Common myeloid progenitor, CD34-positive (primary cell): ENCODE measurements at places on chromosomes 16 and 17.

- DNase-seq, result no peak
Measured at GRCh38 chr17:71777048-71777640, 343.7 kb upstream of the SOX9 start.

GRCh38 chr17:74344658-74345057 is 17.0 kb downstream of the BTBD17 start:
- no peak for DNase-seq

- DNase-seq, result no peak
Measured at GRCh38 chr17:50609380-50610074, 25.2 kb upstream of the ABCC3 start.

- DNase-seq, result peak; percentile 42
Measured at GRCh38 chr16:1651974-1652312, 26.1 kb upstream of the JPT2 start.

DNA sequence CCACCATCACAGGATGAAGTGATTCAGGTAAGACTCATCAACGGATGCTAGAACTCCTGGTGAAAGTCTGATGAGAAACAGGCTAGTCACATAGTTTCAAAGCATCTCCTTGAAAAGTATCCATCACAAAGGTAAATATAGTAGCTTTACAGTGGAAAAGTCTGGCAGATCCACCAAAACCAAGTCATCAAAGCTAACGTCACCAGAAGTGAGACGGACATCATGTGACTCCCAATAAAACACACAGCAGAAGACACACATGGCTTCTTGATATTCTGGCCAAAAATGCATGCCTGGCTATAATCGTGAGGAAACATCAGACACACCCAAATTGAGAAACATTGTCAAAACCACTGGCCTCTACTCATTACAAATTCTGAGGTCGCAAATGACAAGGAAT is 17.9 kb upstream of the TRPV3 start:
- no peak for DNase-seq

DNA sequence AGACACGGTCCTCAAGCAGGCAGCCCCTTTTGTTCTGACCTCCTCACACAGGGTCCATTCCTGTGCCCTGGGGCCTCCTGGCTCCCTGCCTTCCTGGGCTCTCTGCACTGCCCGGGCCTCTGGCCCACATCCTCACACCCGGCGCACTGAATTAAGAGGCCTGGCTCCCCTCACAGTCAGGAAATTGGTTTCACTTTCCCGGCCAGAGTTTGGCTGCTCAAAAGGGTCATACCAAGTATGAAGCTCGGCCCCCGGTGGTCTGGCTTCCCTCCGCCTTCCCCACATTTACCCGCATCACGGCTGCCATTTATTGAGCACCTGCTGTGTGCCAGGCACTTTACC is 220.0 kb downstream of the NTN1 start:
- DNase-seq, result peak; percentile 21

- DNase-seq, result no peak
Measured at GRCh38 chr16:83808573-83809014, 816 bp downstream of the HSBP1 start.

- no peak for DNase-seq
Measured at GRCh38 chr16:77684181-77684526, 38.2 kb upstream of the NUDT7 start.

- DNase-seq, result no peak
Measured at GRCh38 chr16:68894714-68895113, 51.4 kb downstream of the TANGO6 start.

GRCh38 chr16:81181013-81181720 is 57.3 kb upstream of the BCO1 start:
- no peak for DNase-seq

DNA sequence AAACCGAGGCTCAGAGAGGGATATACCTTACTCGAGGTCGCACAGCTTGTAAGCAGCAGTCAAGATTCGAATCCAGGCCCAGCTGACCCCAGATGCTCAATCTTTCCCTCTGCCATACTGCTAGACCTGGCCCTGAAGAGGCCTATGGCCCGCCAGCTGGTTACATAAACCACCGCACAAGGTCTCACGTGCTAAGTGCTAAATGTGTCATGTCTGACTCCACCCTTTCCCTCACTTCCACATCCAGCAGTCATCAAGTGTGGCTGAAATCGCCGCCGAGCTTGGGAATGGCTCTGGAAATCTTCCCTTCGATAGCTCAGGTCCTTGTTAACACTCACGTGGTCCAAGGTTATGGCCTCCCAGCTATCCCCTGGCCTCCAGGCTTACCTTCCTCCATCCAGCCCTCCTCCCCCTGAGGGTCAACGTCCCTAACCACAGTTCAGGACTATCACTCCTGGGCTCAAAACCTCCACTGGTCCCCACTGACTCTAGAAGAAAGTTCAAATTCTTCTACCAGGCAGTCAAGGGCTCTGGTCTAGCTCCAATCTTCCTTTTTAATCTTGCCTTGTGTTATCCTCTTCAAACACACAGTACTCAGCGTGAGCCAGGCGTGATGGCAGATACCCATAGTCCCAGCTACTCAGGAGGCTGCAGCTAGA is 3.5 kb downstream of the ZBTB4 start:
- no peak for DNase-seq

GRCh38 chr17:68321556-68321954 is 30.3 kb downstream of the ARSG start:
- no peak for DNase-seq

DNA sequence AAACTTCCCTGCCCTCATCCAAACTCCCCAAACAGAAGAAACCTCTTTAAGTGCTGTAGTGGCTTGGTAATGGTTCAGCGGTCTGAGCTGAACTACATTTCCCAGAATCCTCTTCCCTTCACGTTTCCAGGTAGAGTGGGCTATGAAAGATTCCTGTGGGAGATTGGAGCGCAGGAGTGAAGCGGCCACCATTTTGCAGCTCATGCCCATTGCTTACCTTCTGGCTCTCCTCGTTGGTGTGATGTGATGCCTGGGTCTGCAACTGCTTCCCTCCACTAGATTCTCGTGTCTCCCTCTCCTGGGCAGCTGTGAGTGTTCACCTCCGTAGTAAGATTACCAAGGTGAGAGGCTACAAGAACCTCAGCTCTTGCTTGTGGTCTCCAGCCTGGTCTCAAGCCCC is 82.1 kb downstream of the GPR139 start:
- DNase-seq, result no peak

- DNase-seq, result no peak
Measured at GRCh38 chr17:27491713-27492190, 35.5 kb downstream of the KSR1 start.

GRCh38 chr16:80594756-80595155 is 54.0 kb downstream of the DYNLRB2 start:
- DNase-seq, result no peak

- no peak for DNase-seq
Measured at GRCh38 chr17:15264542-15264941, 584 bp downstream of the PMP22 start.

DNA sequence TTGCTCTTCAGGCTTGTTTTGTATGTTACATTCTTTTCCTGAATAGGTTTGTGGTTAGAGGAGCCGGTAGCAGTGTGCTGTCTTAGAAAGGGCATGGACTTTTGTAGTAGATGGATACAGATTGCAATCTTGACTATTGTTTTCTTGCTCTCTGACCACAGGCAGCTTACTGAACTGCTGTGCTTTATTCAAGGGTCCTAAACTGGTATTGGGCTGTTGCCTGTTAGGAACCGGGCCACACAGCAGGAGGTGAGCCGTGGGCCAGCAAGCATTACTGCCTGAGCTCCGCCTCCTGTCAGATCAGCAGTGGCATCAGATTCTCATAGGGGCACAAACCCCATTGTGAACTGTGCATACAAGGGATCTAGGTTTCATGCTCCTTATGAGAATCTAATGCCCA is 373.9 kb downstream of the CPPED1 start:
- DNase-seq, result peak; percentile 60

DNA sequence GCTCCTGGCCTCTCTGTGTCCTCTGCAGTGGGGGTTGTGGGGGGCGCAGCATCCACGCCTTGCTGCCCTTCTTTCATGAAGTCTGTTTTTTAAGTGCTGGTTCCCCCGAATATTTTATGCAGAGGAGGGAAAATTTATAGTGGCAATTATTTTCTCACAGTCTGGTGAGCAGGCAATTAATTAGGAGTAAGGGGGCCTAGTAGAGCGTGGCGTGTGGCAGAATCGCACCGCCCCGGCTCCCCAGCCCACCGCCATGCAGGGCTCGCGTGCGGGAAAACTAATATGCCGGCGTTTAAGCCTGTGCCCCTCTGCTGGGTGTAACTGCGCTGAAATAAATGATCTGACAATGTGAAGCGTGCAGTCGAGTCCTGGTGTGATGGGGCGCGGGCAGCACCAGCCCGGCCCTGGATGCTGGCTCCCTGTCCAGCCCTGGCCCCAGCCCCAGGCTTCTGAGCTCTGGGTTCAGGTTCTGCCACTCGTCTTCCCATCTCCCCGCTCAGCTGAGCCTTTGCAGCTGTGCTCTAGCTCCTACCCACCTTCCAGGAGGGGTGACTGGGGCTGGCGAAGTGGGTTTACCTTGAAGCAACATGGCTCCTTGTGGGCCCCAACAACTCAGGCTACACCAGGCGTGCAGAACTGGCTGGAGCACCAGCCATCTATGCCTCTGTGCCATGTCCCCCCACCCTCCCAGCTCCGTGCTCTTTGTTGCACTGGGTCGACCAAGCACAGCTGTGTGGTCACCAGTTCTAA is 13.8 kb downstream of the ENGASE start:
- no peak for DNase-seq

DNA sequence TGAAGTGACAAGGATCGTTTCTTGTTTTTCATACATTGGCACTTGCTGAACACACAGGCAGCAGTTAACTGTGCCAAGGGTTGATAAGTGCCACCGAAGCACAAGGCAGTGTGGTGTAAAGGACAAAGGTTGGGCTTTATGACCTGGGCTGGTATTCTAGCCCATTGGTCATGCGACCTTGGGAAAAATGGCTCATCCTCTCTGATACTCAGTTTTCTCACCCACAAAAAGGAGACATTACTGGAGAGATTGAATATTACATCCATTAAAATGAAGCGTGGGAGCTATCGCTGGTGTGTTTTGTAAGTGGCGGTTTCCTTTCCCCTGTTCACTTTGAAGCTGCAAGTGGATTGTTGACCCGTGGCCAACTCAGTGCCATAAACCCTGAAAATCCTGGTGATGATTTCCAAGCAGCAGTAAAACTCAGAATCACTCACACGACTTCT is 216.9 kb downstream of the HAPSTR1 start:
- no peak for DNase-seq

DNA sequence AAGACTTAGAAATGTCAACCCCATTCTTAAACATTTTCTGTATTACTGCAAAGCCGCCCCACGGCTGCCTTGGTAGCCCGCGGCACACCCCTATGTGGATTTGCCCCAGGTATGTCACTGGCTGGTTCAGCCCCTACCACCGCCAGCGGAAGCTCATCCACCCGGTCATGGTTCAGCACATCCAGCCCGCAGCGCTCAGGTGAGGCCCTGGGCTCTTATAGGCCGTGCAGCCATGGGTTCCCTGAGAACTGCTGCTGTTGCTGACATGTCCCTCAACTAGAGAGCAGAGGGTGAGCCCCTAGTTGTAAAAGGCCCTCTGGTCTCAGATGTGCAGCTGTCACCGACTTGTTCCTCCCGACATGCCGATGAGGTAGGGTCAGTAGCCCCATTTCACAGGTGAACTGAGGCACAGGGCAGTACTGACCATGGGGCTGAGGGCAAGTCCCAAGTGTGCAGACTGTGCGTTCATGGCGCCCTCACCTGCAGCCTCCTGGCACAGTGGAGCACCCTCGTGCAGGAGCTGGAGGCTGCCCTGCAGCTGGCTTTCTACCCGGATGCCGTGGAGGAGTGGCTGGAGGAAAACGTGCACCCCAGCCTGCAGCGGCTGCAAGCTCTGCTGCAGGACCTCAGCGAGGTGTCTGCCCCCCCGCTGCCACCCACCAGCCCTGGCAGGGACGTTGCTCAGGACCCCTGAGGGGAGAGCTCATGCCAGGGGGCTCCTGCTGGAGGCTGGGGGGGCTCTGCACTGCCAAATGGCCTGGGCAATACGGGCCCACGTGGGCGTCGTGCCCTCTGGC is 8.7 kb downstream of the CYBC1 start:
- no peak for DNase-seq

GRCh38 chr17:64131606-64132270 is 1.8 kb upstream of the ERN1 start:
- no peak for DNase-seq

DNA sequence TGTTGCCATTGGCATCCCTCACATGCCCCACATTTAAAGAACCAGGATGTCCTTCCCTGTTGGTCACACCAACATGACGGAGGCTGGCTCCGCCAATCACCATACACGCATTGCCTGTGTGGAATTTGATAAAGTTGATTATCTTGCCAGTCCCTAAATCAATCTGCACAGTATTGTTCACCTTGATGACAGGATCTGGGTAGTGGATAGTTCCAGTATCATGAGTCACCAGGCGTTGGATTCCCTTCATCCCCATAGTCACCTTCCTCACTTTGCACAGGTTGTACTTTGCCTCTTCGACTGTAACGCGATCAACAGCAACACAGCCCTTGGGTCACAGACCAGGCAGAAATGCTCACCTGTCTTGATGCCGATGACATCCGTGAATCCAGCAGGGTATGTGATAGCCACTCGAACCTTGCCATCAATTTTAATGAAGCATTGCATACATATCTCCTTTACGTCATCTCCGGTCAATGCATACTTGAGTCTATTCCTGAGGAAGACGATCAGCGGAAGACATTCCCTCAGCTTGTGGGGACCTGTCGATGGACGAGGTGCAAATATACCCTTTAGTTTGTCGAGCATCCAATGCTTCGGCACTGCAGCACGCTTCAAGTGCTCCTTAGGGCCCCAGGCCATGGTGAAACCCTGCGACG is 14.2 kb downstream of the CTRB2 start:
- no peak for DNase-seq

- no peak for DNase-seq
Measured at GRCh38 chr16:55981557-55981956, 106.4 kb upstream of the CES5A start.

GRCh38 chr17:76428511-76428910 is 24.4 kb downstream of the UBE2O start:
- no peak for DNase-seq

DNA sequence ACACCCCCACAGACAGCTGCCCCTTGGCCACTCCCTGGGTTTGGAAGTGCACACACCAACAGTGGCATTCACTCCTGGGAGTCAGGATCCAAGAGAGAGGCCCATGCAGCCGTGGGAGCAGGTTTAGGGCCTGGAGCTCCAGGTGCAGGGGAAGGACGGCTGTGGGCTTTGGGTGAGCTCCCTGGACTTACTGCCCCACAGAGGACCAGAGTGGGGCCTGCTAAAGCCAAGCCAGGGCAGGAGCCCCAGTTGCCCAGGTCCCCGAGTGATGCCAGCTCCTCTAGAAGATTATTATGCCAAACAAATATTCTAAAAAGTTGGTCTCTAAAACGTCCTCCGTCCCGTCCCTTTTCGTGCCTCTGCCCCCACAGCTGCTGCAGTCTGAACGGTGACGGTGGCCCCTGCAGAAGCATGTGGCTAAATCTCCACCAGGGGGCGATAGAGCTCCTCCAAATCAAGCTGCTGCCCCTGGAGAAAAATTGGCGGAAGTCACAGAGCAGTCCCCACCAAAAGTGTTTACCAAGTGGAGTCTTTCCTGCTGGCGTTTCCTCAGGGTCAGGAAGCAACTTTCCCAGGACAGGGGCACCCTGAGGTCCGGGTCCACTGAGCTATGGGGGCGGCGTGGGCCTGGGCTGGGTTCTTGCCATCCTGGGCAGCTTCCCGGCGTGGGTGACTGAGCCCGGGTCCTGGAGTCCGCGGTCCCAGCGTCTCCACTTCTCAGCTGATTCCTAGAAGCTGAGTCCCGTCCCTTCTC is 4.2 kb downstream of the ARMC7 start:
- DNase-seq, result peak; percentile 93

GRCh38 chr16:11658896-11659708 is 9.2 kb upstream of the SNN start:
- no peak for DNase-seq
